Amygdala (tissue), 56 donors: ENCODE measurements at places on chromosomes 16 and 17.

DNA sequence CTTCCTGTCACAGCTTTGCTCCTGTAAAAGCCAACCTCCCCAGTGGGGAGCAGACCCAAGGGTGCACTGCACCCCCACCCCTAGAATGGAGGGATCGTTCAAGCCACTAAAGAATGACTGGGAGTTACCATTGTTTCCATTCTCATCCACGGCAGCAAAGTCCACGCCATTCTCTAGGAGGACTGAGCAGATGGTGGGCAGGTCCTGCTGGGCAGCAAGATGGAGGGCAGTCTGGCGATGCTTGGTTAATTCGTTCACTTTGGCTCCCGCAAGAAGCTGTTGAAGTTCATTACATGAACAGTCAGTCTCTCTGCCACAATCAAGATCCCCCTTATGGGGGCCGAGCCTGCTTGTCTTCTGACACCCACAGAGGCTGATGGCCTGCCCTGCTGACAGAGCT, 30.8 kb downstream of the CYB5D2 start:
- DNase-seq: no peak

- DNase-seq: no peak
Observed at GRCh38 chr16:3148256-3149192, 13.7 kb downstream of the ZNF213 start.

DNA sequence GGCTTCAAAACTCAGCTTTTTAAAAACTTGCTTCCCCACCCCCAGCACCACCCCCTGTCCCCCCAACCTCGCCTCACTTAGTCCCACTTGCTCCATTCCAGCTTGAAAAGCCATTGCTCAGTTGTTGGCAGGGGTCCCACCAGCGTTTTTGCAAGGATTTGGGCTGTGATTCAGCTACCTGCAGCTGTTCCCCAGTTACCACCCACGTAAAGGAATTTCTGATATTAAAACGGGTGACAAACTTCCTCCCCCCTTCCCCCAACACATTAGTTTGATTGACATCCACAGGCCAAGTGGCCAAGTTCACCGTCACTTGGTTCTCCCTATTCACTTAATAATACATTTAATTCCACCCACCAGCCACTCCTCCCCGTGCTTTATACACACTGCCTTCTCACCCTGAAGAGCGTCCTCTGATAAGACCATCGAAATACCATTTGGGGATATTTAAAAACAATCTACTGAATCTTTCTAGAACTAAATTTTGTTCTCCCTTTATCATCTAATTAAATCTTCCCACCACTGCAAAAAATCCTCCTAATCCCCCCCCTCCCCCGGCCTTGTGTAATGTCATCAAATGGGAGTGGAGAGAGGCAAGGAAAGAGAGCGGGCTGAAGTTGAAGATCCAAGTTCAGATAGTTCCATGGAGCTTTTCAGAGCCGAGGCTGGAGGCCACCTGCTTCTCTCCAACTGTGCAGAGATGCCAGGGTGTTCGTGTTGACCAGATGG, 55.1 kb downstream of the SOX9 start:
- DNase-seq: no peak

DNA sequence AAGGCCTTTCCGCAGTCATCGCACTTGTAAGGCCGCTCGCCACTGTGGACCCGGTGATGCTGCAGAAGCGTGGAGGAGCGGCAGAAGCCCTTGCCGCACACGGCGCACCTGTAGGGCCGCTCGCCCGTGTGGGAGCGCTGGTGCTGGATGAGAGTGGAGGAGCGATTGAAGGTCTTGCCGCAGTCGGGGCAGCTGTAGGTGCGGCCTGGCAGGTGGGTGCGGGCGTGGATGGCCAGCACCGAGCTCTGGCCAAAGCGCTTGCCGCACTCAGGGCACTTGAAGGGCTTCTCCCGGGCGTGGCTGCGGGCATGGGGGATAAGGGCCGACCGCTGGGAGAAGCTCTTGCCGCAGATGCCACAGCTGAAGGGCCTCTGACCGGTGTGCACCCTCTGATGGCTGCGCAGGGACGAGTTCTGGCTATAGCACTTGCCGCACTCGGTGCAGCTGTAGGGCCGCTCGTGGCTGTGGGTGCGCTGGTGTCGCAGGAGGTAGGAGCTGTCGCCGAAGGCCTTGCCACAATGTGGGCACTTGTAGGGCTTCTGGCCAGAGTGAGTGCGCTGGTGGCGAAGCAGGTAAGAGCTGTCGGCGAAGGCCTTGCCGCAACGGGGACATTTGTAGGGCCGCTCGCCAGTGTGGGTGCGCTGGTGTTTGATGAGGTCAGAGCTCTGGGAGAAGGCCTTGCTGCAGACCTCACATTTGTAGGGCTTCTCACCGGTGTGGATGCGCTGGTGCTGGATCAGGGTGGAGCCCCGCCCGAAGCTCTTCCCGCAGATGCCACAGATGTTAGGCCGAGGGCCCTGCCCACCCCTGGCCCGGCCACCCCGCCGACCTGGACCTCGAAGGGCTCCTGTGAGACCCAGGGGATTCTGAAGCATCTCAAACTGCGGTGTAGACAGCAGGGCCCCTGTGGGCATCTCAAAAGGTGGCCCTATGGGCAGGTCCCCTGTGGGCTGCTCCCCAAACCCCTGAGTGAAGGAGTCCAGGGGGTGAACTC, 1.5 kb downstream of the ZNF768 start:
- DNase-seq: no peak

DNA sequence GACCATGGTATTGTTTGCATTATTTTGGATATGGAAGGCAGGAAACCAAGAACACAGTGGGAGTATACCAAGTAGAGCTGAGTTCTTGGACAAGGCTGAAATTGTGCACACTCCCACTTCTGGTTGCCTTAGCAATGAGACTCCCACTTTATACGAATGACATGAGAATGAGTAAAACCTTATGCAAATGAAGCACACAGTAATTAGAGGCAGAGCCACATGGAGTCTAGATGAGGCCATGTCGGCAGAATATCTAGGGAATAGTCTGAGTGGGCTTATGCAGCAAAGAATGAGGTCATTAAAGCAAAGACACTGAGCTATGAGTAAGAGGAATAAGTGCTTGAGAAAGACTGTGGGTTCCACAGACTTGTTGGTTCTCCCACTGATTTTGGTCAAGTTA, 178.7 kb downstream of the GRIN2A start:
- no peak for DNase-seq

GRCh38 chr16:13471036-13471435, 448.9 kb upstream of the ERCC4 start:
- no peak for DNase-seq

DNA sequence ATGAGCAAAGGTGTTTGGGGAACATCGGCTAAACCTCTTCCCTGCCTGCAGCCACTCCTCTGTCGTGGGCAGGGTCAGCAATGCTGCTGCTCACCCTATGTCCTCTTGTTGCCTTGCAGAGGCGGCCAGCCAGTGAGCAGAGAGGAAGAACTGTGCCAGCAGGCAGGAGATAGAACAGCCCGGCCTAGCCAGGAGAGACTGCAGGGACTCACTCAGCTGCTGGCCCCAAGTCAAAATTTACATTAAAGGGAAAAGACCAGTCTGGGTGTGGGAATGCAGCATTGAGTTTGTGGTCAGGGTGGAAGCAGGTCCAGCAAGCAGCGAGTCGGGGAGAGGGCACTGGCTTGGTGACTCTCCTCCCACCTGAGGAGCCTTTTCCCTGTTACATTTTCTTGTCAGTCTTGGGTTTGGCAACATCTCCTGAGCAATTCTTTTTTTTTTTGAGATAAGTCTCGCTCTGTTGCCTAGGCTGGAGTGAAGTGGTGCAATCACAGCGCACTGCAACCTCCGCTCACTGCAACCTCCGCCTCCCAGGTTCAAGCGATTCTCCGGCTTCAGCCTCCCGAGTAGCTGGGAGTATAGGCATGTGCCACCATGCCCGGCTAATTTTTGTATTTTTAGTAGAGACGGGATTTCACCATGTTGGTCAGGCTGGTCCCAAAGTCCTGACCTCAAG, 22.7 kb downstream of the LIG3 start:
- no peak for DNase-seq

GRCh38 chr17:47757386-47757785, 24.4 kb downstream of the TBX21 start:
- no peak for DNase-seq
